Motor neuron (in vitro differentiated cells): ENCODE measurements at places on chromosomes 2 and 18. TPM values are rescaled to one million over a fixed set of nuclear protein-coding genes. Genes with fewer than 3 reads are reported as not detected.

DNA sequence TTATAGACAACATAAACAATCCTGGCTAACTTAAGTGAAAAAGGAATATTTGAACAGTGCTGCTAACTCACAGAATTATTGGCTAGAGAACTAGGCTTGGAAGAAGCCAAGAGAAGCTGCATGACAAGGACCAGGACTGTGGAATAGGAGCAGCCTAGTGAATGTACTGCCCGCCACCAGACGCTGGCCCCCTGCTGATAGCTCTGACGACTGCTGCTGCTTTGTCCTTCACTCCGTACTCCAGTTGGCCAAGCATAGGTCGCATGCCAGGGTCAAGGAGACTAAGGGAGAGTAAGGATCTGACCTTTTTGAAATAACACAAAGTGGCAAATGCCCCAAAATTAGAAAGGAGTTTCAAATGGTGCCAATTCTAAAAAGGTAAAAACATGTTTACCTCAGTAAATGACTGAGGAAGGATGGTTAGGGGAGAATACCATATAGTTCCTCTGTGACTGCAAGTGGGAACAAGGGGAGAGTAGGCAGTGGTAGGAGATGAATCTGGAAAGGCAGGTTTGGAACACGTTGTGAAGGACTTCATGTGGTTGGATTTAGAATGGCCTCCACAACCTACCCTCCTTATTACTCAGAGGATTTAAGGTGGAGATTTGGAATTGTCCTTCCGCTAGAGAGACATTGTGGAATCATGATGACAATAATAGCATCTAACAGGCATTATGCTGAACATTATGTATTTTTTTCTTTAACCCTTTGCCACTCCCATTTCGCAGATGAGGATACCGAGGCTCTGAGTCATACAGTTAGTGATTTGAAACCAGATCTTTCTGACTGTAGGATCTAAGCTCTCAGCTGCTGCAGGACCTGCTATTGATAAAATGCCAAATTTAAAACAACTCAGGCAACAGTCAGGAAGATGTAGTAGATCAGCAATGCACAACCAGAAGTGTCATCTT is 19.5 kb downstream of the STRADB start:
- ATAC-seq: no peak

GRCh38 chr2:127561371-127561770 is 25.9 kb downstream of the MYO7B start:
- ATAC-seq: no peak

GRCh38 chr2:64727013-64727767 is 73.5 kb upstream of the SERTAD2 start:
- no peak for ATAC-seq

The PLCL1 gene
- 7.2 and 7.3 TPM in 2 replicates for total RNA-seq

The ASB18 gene
- total RNA-seq: 0.82 TPM in 1 of 2 replicates, not detected in the other
